ENCODE measurements at places on chromosomes 1 and 21.

GRCh38 chr21:44400791-44401385 is 47.5 kb downstream of the TRPM2 start:
- DNase-seq, result no peak

DNA sequence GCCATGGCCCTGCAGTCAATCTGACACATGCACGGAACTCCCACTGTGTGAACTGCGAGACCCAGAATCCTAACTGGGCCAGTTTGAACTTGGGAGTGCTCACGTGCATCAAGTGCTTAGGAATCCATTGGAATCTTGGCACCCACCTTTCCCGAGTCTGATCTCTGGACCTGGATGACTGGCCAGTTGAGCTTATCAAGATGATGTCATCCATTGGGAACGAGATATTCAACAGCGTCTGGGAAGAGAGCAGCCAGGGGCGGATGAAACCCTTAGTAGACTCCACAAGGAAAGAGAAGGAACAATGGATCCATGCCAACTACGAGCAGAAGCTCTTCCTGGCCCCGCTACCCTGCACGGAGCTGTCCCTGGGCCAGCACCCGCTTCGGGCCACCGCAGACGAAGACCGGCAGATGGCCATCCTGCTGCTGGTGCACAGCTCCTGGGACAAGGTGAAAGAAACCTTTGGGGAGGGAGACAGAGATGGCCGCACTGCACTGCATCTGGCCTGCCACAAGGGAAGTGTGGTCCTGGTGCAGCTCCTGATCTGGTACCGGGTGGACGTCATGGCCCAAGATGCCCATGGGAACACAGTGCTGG is 3.1 kb upstream of the TDRD5 start:
- DNase-seq, result no peak

- no peak for DNase-seq
Measured at GRCh38 chr21:39850333-39850732, 16.9 kb upstream of the PCP4 start.

- DNase-seq, result no peak
Measured at GRCh38 chr1:150152182-150152536, 2.4 kb downstream of the PLEKHO1 start.

GRCh38 chr1:2229037-2229864 is 1.1 kb downstream of the SKI start:
- peak; percentile 58 for DNase-seq

- no peak for DNase-seq
Measured at GRCh38 chr1:90707363-90707710, 9.8 kb downstream of the BARHL2 start.

DNA sequence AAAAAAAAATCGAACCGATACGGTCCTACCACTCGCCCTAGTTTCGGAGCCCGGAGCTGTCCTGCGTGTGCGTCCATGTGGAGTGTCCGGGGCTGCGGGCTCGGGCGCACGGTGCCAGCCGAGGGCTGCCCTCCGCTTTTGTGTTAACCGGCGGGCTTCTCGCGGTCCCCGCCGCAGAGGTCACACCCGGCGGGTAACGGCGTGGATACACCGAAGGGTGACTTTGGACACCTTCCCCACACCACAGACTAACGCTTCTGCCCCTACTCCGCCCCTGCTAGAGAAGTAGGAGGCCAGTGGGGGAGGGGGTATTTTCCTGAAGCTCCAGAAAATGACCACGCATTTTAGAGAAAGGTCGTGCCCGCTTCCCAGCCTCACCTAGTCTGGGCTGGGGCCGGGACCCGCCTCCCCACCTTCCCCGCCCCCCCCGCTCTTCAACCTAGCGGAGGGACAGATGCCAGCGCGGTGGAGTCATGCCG is 609 bp upstream of the ATF3 start:
- DNase-seq, result no peak

DNA sequence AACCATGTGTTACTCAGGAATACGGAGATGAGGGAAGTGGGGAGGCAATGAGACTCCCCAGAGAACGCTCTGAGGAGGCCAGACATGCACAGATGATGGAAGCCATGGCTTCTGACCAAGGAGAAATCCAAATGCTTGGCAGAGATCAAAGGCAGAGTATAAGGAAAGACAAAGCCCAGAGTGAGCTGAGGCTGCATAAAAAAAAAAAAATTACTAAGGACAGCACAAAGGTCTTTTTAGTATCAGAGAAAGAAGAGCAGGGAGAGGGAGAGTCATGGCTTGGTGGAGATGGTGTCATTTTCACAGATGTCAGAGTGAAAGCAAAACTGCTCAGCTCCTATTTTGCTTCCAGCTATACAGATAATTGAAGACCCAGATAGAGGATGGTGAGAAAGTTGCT is 8.1 kb upstream of the NCF2 start:
- DNase-seq, result peak; percentile 86

- DNase-seq, result no peak
Measured at GRCh38 chr21:45420061-45421041, 15.4 kb downstream of the COL18A1 start.

GRCh38 chr1:156191292-156191964 is 2.5 kb upstream of the SLC25A44 start:
- no peak for DNase-seq

- DNase-seq, result no peak
Measured at GRCh38 chr21:45811136-45811535, 167.6 kb downstream of the PCBP3 start.

GRCh38 chr21:37335053-37335452 is 31.5 kb upstream of the DYRK1A start:
- no peak for DNase-seq

DNA sequence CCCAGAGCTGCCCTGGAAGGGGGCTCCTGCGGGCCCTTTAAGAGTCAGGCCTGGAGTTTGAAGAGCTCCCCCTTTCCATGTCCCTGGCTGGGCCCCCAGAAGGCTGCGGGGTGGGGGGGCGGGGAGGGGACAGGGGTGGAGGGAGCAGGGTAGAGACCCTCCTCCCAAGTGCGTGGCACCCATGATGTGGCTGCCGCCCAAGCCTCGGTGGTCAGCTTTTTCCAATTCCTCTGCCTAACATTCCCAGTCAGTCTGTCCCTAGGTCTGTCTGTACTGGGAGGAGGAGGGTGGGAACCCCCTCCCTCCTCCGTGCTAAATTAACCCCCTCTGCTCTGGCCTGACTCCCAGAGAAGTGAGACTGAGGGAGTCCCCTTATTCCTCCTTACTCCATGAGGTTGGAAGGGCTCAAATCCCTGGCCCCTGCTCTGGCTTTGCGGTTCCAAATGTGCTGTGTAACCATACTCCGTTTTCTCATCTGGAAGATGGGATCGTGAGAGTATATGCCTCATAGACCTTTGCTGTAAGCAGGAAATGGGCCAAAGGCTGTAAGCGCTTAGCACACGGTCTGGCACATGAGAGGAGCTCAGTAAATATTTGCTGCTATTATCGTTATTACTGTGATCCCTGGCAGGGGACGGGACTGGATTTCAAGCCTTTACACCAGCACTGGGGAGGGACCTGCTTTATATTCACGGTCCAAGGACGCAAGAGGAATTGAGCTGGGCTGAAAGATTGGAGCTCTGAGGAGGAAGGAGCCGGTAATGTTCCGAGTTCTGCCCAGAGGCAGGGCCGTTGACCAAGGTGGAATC is 658 bp upstream of the COL16A1 start:
- DNase-seq, result peak; percentile 12

DNA sequence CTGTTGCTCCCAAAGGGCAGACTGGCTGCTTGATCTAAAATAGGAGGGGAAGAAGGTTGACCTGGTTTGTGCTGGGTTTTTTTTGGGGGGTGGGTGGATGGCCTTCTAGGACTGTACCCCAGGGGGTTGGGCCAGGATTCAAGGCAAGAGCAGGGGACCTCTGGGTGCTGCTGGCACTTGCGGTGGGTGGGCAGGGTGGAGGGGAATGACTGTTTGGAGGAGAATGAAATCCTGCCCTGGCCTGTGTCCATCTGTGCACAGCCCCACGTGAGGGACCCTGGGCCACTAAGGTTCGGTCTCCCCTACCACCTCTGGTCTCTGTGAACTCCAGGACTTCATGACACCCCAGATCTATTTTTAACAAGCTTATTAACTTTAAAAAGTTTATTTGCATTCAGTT is 414.2 kb downstream of the PTPRU start:
- no peak for DNase-seq

- no peak for DNase-seq
Measured at GRCh38 chr1:43722810-43723209, 15.5 kb downstream of the ST3GAL3 start.

DNA sequence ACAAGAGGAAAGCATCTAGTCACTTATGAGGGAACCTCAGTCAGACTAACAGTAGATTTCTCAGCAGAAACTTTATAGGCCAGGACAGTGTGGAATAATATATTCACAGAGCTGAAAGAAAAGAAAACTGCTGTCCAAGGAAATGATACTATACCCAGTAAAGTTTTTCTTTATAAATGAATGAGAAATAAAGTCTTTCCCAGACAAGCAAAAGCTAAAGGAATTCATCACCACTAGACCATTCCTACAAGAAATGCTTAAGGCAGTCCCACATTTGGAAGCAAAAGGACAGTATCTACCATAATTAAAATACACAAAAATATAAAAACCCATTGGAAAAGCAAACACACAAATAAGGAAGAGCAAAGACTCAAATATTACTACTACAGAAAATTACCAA is 59.9 kb downstream of the PSMG1 start:
- no peak for DNase-seq

GRCh38 chr21:43853851-43854772 is 10.9 kb upstream of the AGPAT3 start:
- no peak for DNase-seq

- no peak for DNase-seq
Measured at GRCh38 chr1:29272147-29272907, 36.0 kb downstream of the PTPRU start.

GRCh38 chr1:217534566-217534965 is 96.3 kb downstream of the GPATCH2 start:
- DNase-seq, result peak; percentile 67

DNA sequence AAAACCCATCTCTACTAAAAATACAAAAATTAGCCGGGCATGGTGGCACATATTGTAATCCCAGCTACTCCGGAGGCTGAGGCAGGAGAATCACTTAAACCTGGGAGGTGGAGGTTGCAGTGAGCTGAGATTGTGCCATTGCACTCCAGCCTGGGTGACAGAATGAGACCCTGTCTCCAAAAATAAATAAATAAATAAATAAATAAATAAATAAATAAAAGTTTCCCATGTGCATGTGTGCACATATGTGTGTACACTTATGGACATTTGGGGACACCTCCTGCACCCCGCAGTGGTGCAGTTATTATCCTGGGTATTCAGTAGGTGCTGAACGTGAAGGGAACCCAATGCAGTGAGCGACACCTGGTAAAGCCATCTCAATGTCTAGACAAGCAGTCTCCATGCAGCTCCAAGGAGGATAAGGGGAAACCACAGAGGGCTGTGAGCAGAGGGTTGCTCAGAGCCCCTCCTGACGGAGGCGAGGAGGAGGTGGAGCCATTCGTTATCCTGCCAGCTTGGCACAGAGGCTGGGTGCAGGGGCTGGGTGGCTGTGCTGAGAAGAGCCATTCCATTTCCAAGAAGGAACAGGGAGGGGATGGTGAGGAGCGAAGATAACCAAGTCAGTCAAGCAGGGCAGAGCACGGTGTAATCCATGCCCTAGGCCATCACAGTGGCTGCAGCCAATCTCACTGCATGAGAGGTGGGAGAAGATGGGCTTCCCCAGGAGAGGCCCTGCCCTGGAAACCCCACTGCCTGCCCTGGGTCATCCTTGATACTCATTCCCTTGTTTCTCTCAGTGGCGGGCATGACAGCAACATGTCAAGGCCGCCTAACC is 25.6 kb downstream of the UBIAD1 start:
- DNase-seq, result no peak

DNA sequence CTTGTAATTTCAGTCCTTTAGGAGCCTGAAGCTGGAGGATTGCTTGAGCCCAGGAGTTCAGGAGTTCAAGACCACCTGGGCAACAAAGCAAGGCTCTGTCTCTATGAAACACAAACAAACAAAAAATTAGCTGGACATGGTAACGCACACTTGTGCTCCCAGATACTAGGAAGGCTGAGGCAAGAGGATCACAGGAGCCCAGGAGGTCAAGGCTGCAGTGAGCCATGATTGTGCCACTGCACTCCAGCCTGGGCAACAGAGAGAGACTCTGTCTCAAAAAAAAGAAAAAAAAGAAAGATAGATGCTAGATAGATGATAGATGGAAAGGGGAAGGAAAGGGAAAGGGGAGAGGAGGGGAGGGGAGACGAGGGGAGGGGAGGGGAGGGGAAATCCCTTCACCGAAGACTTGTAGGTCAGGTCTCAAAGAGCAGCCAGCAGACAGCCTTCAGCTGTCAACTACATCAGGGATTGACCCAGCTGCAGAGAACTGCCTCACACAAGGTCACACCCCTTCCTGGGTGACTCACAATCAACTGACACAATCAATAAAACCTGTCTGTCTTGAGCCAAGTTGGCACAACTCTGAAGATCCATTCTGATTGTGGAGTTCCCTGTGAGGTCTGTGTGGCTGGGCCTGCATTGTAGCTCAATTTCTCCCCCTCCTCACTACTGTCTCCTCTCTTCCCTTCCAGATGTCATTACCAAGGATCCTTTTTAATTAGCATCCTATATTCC is 200.6 kb downstream of the RGS7 start:
- no peak for DNase-seq

DNA sequence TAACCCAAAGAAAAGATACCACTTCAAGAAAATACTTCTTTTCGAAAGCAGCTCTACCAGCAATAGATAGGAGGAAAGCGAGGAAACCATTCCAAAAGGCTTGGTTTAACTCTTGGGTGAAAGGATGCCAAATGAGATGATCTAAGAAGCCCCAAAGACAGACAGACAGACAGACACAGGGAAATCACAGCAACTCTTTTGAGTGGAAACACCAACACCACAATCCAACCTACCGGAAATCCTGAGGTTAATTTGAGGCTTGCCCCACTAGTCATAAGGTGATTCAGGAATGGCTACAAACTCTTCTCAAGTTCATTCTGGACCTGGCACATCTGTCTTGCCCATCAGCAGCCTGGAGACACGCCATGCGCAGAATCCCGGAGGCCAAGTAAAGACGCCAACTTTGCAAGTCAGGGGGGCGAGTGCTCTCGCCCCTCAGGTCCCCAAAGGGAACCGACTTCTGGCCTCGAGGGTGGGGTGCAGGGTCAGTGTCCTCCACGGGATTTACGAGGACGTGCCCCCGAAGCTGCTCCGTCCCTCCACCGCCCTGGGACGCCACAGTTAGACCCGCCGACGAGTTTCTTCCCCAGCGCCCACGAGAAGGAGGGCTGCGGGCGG is 778 bp downstream of the EVI5 start:
- no peak for DNase-seq

DNA sequence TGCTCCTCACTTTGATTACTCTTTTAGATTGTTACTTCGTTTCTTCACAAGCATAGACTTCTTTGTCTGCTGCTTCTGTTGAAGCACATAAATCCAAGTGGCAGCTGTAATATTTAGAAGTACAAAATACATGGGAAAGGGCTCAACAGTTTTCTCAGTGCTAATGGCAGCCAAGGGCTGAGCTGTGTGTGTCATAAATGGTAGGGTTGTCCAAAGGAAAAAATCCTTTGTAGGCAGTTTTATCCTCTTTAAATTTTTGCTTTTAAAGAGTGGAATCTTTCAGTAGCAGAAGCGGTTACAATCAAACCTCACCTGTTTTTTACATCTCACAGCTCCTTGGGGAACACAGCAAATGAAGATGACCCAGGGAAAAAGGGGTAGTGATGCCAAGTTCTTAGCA is 650.8 kb downstream of the PLPP3 start:
- DNase-seq, result no peak

- peak; percentile 79 for DNase-seq
Measured at GRCh38 chr1:58781541-58782177, 2.2 kb downstream of the JUN start.
